Glomerular endothelial cell (primary cell): ENCODE measurements at places on chromosomes 12 and 14. TPM values are rescaled to one million over a fixed set of nuclear protein-coding genes. Genes with fewer than 3 reads are reported as not detected.

GPR132 gene
- 0.82 TPM in 1 of 2 replicates, not detected in the other for total RNA-seq

LIN7A gene
- 1.7 and 2.6 TPM in 2 replicates for total RNA-seq

CBX5 gene
- 41.5 and 49.4 TPM in 2 replicates for total RNA-seq

MAP3K9 gene
- total RNA-seq, result 0.88 and 2.6 TPM in 2 replicates

INSM2 gene
- not detected in 2 replicates for total RNA-seq

IL26 gene
- total RNA-seq, result not detected in 2 replicates

A2M gene
- 74.4 and 117 TPM in 2 replicates for total RNA-seq

- no peak for DNase-seq
These were observed 18.0 kb upstream of the NKX2-8 start for GRCh38 chr14:36600431-36600830.

DNA sequence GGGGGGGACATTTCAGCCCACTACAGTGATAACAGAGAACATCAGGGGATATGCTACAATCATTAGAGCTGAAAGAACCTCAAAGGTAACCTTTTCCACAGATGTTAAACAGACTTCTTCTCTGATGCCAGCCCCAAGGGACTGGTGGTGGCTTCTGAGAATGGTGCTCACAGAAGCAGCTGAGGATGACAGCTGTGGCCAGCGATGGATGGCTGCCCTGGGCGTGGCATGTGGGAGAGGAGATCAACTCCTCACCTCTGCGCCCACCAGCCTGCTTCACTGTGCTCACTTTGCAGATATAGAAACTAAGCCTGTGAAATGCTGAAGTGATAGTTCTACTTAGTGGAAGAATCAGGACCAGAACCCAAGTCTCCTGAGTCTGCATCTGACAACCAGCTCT lies 33.0 kb downstream of the FOXN3 start:
- no peak for DNase-seq

DNA sequence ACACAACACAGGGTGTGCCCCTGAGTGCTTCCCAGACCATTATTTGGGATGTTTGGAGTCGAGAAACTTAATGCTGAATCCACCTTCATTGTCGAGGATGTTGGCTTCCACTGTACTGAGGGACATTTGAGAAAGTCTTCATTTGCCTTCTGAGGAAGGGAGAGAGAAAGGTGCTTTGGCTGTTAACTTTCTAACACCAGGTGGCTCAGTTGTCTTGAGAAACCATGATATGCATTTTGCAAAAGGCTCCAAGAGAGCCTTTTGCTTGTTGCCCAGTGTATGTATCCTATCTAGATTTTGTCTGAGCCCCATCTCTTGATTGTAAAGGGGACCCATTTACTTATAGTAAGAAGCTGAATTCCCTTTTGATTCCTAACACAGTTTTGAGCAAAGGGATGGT lies 28.6 kb upstream of the NRXN3 start:
- no peak for DNase-seq

GRCh38 chr12:49584591-49584990 lies 16.6 kb upstream of the MCRS1 start:
- DNase-seq, result no peak

DNA sequence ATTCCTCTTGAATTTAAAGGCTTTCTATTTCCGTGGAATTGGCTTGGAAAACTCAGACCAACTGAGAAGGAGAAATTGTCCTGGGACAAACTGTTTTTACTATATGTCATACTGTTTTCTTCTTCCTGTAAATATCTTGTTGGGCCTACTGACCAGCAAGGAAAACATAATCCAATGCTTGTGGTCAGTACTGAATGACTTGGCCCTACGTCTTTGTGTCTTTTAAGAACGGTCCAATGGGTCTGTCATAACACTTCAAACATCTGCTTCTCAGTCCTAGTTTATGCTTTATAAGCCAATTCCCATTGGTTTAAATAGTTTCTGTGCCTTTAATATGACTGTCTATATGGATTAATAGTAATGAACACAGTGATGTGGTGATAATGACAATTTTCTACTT lies 248.5 kb upstream of the DDHD1 start:
- no peak for DNase-seq

- no peak for DNase-seq
These were observed 771.3 kb upstream of the TBX3 start for GRCh38 chr12:115455268-115455681.

- DNase-seq, result no peak
These were observed 14.5 kb upstream of the KLRD1 start for GRCh38 chr12:10293151-10293550.

- no peak for DNase-seq
These were observed 6.8 kb downstream of the ACAD10 start for GRCh38 chr12:111692575-111693210.

DNA sequence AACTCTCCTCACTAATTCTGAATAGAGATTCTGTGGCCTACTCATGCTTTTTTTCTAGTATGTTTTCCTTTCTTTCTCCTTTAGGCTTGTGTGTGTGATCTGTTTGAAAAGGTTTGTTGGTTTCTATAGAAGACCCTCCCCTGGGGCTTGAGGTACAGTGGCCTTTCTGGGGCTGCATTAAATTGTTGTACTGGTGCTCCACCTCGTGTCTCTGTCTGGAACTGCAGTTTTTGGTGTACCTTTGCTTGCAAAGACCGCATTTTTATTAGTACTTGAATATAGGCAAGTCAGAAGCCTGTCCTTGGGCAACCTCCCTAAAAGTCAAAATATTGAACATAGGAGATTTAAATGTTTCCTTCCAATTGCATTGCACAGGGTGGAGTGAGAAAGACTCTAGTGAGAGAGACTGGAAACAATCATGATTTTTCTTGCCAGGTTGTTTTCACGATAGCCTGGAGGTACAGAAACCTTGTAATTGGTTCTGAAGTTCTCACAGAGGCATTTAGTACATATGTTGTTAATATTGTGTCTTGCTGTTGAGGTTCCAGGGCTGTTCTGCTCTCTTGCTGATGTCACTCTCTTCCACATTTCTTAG lies 39.0 kb downstream of the SLCO1B1 start:
- DNase-seq, result peak; percentile 27

GRCh38 chr12:22631863-22632463 lies 7.0 kb downstream of the ETNK1 start:
- DNase-seq, result no peak

- DNase-seq, result no peak
These were observed 50.5 kb downstream of the B4GALNT3 start for GRCh38 chr12:510071-510825.

DNA sequence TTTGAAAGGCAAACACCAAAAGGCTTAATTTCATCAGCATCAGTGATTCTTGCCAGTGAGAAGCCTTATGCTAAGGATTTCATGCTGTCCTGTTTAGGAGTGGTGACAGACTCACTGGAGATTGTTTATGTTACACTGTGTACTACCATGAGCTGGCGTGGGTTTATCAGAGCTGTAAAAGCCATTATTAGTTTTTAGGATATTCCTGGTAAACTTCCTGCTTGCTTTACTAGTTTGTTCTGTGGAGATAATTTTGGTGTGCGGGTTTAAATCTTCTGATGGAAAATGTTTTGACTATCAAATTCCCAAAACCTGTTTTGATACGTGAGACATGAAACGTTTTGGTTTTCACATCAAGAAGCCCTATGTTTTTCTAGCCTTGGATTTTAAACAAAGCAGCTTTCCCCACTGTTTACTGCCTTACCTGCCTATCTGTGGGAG lies 15.2 kb downstream of the PPFIBP1 start:
- DNase-seq, result no peak

- DNase-seq, result no peak
These were observed 723 bp upstream of the LRP10 start for GRCh38 chr14:22870811-22871223.

- DNase-seq, result no peak
These were observed 65.4 kb downstream of the ACSM4 start for GRCh38 chr12:7369274-7369729.

- DNase-seq, result no peak
These were observed 195.6 kb upstream of the PWP1 start for GRCh38 chr12:107490010-107490409.
